ENCODE measurements at places on chromosomes 5 and 9.

- no peak for DNase-seq
These were observed 167.7 kb downstream of the ACTL7B start for GRCh38 chr9:108688051-108688450.

DNA sequence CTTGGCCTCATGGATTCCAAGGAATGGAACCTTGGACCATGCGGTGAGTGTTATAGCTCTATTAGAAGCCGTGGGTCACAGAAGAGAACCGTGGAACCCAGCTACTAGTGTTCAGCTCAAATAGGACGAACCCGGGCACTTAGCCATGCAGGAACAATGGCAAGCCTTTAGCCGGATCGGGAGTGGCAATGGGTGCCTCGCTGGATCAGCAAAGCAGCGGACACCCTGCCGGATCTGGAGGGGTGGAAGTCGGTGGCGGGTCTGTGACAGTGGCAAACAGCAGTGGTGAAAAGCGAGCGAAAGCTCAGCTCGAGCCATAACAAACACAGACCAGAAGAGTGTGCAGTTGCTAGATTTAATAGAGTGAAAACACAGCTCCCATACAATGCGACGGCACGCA is 2.4 kb upstream of the CDO1 start:
- DNase-seq: no peak

- no peak for DNase-seq
These were observed 9.2 kb downstream of the INSYN2B start for GRCh38 chr5:169970911-169971765.

- no peak for DNase-seq
These were observed 107.9 kb downstream of the NDUFAF2 start for GRCh38 chr5:61052882-61053281.

GRCh38 chr5:98700730-98701129 is 72.7 kb upstream of the RGMB start:
- no peak for DNase-seq

All from HL-60 (cell line).